ENCODE measurements at places on chromosomes 5 and 9. TPM values are rescaled to one million over a fixed set of nuclear protein-coding genes. Genes with fewer than 3 reads are reported as not detected.

DNA sequence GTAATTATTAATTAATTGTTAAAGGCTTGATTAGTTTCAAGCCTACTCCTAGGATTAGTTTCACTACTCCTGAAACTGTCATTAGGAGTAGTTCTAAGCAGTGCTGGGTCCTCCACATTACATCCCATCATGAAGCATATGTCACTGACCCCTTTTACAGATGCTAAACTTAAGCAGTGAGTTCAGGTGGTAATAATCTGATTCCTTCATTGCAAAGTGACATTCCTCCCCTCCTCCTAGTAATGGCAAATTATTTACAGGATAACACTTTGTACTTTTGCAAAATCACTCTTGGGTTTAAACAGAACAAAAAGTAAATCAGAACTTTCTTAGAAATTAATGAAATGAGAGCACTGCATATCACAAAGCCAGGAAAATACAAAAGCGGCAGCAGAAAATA lies 52.4 kb downstream of the BAAT start:
- no peak for DNase-seq

GRCh38 chr5:116441223-116441622 lies 133.4 kb downstream of the SEMA6A start:
- no peak for DNase-seq

- no peak for DNase-seq
Measured at GRCh38 chr5:176447591-176447977, 601 bp upstream of the FAF2 start.

DNA sequence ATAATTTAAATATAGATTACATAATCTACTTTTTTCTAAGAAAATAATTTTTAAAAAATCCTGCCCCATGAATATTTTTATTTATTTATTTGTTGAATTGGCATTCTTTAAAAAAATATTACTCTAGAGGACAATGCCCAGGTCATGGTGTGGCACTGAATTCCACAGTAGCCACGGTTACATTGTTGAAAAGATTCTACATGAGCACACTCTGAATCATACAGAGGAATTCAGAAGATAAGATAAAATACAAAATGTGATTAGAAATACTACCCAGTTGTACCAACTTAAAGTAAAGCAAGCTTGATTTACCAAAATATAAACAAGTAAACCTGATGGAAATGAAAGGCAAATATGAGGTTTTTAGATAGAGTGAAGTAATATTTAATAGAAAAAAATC lies 183.7 kb downstream of the HCN1 start:
- no peak for DNase-seq

GRCh38 chr5:152568016-152568415 lies 162.9 kb upstream of the NMUR2 start:
- DNase-seq = no peak

DNA sequence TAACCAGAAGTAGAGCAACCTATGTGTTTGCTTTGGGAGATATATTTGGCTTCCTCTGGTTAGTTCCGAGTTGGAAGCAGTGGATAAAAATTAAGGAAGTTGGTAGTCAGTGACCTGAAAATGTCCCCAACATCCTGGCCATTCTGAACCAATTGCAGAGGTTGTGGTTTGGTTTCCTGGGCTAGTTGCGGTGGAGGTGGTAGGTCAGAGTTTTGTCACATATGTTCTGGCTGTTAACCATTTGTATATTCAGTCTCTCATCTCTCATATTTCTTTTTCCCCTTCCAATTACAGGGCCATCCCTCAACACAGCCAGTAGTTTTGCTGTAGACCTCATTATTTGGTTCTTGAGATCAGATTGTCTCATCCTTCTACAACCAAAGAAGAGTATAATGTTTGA lies 1026.9 kb downstream of the PTPRD start:
- DNase-seq = no peak

DNA sequence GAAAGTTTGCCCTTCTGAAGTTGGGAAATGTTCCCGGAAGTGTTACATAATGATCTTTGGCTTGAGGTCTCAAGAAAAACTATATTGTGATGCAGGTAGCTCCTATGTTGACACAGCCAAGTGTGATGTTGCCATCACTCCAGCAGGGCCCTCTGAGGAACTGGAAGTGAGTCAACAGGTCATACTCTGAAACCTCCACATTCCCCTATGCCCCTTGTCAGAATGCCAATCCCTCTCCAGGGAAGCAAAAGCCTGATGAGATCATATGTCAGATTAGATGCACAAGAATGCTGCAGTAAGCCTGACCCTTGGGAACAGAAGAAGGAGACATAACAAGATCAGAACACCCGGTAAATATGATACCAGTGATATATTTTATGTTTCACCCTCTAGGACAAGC lies 66.8 kb upstream of the ITGA2 start:
- DNase-seq = no peak

DNA sequence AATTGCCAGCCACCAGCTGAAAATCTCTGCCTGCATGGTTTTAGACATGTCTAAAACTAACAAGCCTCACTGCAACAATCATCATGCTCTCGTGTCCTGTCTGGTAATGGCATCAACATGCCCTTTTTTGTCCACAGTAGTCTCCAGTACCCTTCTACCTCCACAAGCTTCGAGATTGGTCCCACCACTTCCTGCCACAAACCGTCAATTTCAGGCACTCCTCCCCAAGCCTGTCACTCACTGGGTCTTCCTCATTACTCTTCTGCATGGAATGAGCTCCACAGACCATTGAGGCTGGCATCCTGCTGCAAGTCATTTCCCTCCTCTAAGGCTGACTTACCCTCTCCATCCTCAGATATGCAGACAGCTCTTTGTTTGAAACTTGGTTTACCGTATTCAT lies 9.0 kb downstream of the LPAR1 start:
- no peak for DNase-seq

GRCh38 chr5:66757834-66758371 lies 161.7 kb downstream of the MAST4 start:
- DNase-seq = no peak

GRCh38 chr5:150021491-150022157 lies 21.1 kb downstream of the HMGXB3 start:
- DNase-seq = no peak

- no peak for DNase-seq
Measured at GRCh38 chr9:116212986-116213692, 59.5 kb downstream of the PAPPA start.

DNA sequence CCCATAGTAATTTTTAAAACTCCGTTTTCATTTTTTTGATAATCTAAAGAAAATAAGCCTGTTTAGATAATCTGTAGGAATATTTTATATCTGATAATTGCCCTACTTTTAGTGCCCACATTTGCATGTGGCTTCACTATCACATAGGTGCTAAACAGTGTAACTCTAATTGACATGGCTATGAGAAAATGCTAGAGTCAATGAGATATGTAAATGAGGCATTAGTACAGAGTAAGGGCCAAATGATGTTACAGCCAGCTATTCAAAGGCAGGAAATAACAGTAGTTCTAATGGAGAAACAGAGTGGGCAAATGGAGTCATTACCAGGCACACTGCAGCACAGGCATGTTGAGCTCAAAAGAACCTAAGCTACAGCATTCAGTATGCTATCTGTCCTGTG lies 37.3 kb upstream of the GCNT4 start:
- no peak for DNase-seq

DNA sequence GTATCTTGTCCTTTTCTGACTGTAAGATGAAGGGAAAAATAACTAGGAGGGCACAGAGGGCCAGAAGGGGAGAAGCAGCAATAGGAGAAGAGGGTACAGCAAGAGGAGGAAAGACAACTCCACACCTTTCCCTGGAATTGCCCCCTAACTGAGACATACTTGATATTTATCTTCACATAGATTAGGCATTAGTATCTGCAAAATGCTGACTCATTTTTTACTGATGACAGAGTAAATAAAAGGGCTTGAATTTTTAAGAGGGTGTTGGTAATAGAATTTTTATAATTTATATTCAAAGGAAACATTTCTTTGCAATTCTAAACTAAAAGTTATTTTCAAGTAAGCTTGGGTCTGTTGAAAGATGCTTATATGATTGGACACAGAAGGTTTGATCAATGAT lies 86.8 kb upstream of the PRRC1 start:
- DNase-seq = no peak

DNA sequence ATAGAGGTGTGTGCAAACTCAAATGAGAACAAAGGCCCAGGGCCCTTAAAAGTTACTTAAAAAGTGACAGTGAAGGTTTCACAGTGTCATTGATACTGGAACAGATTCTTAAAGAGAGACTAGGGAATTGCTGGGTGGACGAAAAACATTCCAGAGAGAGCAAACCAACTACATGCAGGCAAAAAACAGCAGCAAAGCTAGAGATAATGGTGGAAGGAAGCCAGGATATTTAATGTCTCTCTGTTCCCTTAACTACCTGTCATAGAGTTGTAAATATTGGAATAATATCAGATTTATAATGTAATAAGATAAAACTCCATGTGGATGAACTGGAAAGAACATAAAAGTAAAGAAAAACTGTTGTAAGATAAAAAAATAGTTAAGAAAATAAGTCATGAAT lies 508.6 kb downstream of the TAF11L14 start:
- DNase-seq = no peak

- no peak for DNase-seq
Measured at GRCh38 chr5:33611877-33612276, 171.1 kb downstream of the TARS1 start.

GRCh38 chr5:139926797-139927503 lies 116.1 kb downstream of the NRG2 start:
- DNase-seq = no peak

GRCh38 chr9:92680166-92681119 lies 10.5 kb upstream of the IPPK start:
- DNase-seq = no peak

- peak; percentile 88 for DNase-seq
Measured at GRCh38 chr5:43042626-43043399, 2.7 kb upstream of the ANXA2R start.

GRCh38 chr5:170691657-170692056 lies 91.9 kb upstream of the GABRP start:
- no peak for DNase-seq

GRCh38 chr9:34519321-34520020 lies 3.3 kb downstream of the ENHO start:
- no peak for DNase-seq

- no peak for DNase-seq
Measured at GRCh38 chr9:126638571-126639132, 24.9 kb downstream of the LMX1B start.

DNA sequence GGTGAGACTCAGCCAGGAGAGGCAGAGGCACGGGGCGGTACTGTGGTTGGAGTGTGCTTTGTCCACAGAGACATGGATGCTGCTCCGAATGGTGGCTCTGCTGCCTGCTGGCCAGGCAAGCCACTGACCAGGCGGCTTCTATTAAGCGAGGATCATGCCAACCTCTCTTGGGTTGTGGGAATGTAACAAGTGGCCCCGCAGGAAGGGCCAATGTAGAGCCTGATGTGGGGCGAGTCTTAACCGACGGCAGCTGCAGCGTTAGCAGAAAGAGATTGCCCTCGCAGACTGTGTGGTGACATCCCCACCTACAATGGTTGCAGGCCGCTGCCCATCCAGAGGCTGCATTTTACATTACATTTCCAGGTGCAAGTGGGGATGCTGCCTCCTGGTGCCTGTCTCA lies 46.6 kb upstream of the SLC25A51 start:
- DNase-seq = no peak

DNA sequence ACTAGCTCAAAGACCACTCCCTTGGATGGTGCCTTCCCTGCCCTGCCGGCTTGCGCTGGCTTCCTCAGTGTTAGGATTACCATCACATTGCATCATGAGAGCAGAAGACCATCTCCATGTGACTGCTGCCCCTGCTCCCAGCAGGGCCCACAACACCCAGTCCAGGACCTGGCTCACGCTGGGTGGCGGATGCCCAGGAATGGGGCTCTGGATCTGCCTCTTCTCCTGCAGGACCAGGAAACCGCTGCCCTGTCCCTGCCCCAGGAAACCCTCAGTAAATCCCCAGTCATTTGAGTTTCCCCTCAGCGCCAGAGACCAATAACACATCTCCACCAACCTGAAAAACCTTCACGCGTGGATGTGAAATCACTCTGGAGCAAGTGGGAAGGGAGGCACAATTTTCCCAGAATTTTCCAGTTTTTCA lies 3.3 kb upstream of the RNF44 start:
- no peak for DNase-seq

- no peak for DNase-seq
Measured at GRCh38 chr5:169004551-169004950, 296.4 kb downstream of the SLIT3 start.

DNA sequence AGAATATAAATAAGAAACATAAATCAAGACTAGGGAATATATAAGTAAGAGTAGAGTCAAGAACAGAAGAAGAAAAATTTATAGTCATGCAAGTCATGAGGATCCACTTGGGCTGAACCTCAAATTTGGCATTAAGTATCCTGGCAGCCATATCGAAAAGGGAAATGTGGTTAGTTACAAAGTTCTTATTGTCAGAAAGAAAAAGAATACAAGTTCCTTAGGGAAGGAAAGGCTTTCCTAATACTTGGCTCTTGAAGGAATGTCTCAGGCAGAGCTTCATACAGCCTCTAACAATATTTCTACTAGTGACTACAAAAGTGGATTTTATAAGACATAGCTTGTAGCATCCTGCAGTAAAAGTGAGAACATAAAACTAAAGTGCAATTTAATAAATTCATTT lies 45.4 kb downstream of the TMEM252 start:
- DNase-seq = no peak

GRCh38 chr5:2008851-2009629 lies 126.3 kb upstream of the IRX4 start:
- no peak for DNase-seq

Gene SLC1A3
- total RNA-seq = 0.34 TPM

Gene RMRP
- 13,311 TPM for total RNA-seq

Gene TRAF1
- 150 TPM for total RNA-seq

Gene PROB1
- total RNA-seq = 4.1 TPM

Gene OGN
- not detected for total RNA-seq

Gene OR13C3
- not detected for total RNA-seq

Gene ANKDD1B
- total RNA-seq = not detected

Gene POU5F2
- 0.45 TPM for total RNA-seq

Gene OLFML2A
- not detected for total RNA-seq

Gene LECT2
- total RNA-seq = not detected

Gene SERF1A
- total RNA-seq = 6.8 TPM

Gene ERCC6L2
- total RNA-seq = 31.2 TPM

All from activated CD8-positive, alpha-beta T cell treated with anti-CD3 and anti-CD28 coated beads for 36 hours (primary cell).